ENCODE measurements at places on chromosomes 4 and X.
A peak's percentile ranks its signal among the peaks of the same experiment; 100 is the strongest.

GRCh38 chrX:41176263-41176662 is 91.0 kb downstream of the USP9X start:
- DNase-seq = no peak

GRCh38 chr4:143482840-143483239 is 30.7 kb upstream of the SMARCA5 start:
- DNase-seq = peak; percentile 77

- no peak for DNase-seq
Observed at GRCh38 chr4:7812921-7813320, 126.7 kb downstream of the AFAP1 start.

DNA sequence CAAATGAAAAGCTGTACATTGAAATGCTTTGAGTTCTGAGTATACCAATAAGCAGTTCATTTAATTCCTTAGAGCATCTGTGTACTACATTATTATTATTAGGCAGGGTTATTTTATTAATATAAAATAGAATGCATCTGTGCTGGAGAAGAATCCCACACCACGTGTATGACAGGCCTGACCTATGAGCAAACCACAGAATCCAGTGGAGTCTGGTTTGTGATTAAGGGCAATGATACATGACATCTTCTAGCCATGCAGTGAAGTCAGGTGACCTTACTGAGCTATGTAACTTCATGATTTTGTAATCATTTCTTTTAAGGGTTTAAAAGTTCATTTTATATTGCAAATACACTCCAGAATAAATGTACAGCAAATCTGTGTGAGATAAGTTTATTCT is 1165.0 kb upstream of the TENM3 start:
- no peak for DNase-seq

DNA sequence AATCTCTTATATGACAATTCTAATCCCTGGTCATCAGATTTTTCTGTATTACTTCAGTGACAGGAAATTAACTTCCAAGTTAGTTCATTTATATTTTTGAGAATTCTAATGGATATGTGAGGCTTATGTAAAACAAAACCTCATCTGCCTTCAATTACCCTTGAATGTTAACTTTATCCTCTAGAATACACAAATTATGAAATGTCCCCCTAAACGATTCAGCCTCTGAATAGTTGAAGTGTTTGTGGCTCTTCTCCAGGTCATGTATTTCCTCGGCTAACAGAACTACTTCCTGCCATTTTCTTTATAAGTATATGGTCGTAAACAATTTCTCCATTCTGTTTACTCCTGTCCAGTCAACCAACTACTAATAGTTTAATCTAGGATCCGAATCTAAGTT is 401.3 kb downstream of the PCDH10 start:
- DNase-seq = no peak

- DNase-seq = no peak
Observed at GRCh38 chr4:40256329-40256728, 59.5 kb downstream of the RHOH start.

- no peak for DNase-seq
Observed at GRCh38 chr4:84631573-84631972, 48.6 kb downstream of the CDS1 start.

DNA sequence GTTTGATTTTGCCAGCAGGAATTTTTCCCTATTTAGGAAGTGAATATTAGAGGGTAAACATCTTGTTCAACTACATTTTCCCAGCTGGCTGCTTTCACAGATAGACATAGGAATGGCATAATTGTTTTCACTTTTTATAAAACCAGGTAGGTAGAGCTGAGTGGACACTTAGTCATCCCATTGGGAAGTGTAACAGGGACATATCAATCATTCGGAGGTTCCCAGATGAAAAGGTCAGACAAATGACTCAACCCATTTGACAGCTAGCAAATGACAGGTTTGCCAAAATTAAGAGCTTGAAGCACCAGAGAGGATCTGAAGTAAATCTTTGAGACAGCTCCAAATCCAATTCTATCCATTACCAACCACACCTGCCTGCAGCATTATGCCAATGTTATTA is 205.3 kb downstream of the SLC39A8 start:
- peak; percentile 66 for DNase-seq

DNA sequence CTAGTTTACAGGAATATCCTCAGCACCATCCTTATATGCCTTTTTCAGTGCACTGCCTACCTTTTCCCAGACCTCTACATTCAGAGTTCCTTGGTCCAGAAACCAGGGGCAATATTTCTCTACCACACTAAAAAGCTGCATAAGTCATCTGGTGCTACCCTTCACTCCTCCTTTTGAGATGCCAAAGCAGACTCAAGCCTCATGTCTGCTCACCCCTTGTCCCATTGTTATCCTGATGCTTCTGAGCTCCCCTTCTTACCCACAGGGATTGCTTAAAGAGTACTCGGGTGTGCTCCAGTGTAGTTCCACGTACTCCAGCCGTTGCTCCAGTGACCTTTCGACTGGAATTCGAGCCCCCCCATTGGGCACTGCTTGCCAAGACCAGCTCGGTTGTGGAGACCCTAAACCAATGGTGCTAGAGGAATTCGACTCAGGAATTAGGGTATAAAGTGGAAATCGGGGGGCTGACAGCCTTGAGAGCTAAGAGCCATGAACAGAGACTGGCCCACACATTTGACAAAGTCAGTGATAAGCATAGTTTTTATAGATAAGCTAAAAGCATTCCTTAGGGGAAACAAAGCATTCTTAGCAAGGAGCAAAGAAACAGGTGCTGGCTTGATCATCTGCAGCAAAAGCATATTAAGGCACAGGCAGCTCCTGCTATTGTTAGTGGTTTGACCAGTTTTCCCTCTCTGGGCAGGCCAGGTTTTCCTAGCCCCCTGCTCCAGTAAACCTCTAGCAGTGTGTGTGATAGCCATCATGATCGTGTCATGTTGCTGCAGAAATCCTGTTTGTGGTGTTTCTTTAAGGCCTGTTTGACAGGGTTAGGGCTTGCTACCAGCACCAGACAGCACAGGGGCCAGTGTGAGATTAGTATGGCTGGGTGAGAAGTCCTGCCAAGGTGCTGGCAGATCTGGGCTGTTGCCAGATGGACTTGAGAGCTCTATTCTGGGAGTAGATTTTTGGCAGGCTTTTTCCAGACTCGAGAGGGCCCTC is 57.5 kb upstream of the WDR1 start:
- DNase-seq = no peak

- DNase-seq = no peak
Observed at GRCh38 chrX:124925681-124926080, 394.0 kb upstream of the TEX13C start.

GRCh38 chr4:26789208-26789607 is 71.4 kb upstream of the STIM2 start:
- no peak for DNase-seq

Data from dermis blood vessel endothelial cell (primary cell).